DND-41 (cell line): ENCODE measurements at places on chromosomes 1 and 21.

DNA sequence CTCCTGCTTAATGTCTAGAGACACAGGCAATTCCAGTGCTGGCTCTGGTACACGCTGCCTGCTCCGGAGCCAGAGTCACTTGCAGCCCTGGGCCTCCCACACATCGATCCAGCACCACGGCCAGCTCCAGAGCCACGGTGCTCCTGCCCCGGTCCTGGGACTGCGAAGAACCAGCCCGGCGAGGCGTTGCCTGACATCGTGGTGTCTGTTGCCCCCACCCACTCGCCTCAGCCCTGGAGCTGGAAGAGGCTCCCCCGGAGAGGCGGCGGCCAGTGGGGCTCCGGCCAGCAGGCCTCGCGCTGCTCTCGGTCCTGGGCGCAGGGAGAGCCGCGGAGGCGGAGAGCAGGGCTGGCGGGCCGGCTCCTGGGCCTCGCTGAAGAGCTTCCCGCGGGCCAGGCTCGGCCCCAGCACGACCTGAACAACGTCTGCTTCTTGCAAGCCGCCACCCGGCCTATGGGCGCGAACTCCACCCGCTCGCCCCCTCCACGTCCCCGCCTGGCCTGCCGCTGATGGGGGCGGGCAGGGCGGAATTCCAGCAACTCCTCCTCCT lies 364.8 kb downstream of the CEP170 start:
- peak; percentile 20 for DNase-seq

DNA sequence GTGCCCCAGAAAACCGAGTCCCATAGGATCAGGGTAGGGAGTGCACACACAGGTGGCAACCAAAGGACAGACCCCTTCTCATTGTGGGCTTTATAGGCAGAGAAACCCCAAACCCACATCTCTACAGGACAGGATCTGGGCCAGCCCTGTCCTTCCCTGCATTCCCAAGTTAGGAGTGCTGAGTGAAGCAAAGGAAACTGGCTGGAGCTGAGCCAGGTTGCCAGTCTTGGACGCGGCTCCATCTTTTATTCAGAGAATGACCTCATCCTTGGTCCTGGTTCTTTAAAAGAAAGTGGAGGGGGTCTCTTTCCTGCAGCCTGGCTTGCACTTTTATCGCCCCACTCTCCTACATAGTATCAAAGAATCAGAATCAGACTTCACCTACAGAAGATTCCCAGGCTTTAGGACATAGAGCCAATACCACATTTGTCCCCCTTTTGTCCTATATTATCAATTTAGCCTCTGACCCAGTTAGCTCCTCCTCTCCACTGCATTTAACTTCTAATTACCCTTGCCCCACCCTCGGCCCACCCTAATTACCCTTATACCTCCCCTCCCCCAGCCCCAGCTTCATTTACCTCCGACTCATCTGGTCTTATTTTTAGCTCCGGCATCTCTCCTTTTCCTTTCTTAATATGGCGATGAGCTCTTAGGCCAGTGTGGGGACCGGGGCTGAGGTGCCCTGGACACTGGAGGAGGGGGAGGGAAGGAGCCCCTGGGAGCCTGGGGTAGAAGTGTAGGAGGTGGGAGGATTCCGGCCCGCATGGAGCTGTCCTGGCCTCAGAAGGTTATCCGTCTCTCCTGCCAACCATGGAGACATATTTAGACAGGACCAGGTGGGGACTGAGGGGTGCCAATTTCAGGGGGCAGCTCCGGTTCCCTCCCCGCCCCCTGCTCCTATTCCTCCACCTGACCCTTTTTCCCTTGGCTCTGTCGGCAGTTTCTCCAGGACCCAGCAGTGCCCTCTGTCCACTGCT lies at the start of gene CASQ1:
Gene CASQ1, plus strand, starts transcription at position 927 of the 977 bp plus-strand sequence. CDS start 177 bp downstream, outside the sequence.
- no peak for DNase-seq

DNA sequence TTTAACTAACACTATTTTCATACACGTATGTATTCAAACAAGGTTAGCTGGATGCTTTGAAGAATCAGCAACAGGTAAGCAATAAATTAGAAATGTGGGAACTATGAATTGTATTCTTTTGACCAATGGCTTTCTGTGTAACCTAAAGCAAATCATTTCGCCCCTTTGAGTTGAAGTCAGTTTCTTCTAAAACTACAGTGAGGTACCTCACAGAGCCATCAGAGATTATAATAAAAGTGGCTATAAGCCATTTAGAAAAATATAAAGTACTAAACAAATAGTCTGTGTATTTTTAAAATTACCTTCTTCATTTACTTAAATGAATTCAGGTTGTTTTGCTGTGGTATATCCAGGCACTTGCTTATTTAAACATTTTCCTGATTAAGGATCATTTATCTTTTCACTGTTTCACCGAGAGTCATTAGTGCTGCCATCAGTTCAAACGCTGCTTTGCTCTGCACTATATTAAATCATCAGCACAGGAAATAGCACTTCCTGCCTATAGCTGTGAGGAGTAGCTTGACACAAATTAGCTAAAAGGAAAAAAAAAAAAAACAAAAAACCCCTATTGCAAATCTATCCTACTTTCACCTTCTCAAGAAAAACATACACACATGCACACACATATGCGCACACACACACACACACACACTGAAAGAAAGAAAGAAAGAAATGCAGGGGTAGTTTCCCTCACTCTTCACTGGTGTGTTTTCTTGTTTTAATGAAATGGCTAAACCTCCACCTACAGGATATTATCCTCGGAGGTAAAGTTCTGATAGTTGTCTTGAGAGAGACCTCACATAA lies 39.8 kb upstream of the C1orf105 start:
- DNase-seq: peak; percentile 52

GRCh38 chr1:9315411-9316079 lies 22.9 kb downstream of the SPSB1 start:
- no peak for DNase-seq

DNA sequence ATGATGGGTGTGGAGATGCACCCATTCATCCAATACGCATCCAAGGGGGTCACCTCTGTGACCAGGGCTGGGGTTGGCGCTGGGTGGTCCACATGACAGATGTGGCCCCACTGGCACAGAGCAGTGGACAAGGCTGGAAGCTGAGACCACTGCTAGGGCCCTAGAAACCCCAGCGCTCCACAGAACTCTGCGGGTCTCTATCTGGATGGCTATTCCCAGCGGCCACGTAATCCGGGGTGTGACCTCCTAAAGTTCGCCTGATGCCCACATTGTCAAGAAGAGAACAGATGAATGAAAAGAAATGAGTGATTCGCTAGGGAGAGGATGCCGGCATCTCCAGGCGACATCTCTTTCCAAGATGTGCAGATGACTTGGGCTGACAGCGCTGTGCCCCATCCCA lies 55.2 kb downstream of the PRDM15 start:
- no peak for DNase-seq

DNA sequence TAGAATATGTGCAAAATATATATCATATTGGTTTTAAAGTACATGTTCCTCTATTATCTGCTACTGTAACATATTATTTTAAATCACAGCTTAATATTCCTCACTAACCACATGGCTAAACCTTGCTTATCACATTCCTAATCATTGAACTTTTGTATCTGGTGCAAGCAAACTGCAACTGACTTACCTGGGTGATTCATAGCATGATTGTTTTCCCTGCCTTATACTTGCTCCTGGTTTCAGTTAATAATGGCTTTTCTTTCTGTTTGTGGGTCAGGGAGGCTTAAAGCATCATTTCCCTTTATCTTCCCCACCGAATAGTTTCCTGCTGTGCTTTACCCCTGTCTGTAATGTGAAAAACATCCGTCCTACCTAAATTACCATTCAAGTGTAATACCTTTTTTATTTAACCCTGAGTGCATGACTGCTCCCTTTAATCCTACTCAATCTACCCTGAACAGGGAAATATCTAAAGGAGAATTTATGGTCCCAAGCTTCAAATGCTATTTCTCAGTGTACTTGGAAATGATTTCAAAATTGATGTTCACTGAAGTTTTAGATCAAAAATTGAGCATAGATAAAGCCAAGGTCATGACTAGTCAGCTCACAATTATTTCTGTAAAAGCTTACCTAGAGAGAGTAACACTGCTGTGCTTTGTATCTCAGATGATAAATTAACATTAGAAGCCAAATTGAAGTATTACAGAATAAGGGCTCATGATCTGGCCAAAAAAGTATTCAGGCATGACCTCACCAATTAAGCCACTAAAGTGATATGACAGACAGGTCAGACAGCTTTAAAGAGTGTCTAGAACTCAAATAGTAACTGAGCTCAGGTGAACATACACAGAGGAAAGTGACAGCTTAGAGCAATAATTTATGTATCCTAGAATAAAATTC lies 507.1 kb downstream of the BRINP3 start:
- no peak for DNase-seq

- DNase-seq: no peak
Observed at GRCh38 chr1:65256860-65257708, 52.3 kb upstream of the DNAJC6 start.

DNA sequence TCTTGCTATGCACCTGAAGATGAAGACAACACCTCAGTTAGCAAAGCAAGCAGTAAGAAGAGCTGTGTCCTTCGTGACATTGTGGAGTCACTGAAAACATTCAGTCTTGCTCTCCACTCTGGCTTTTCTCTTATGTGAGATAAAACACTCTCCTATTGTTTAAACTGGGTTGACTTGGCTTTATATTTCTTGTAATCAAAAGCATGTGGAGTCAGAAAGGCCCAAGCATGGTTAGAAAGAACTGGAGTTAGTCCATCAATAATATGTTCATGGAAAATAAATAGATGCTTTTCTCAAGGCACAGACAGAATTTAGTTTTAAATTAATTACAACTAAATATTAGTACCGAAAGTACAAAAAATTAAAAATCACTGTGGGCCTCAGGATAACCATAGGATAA lies 61.7 kb downstream of the UBE2U start:
- no peak for DNase-seq

GRCh38 chr21:31503939-31504338 lies 155.6 kb upstream of the SOD1 start:
- no peak for DNase-seq

- no peak for DNase-seq
Observed at GRCh38 chr1:160704250-160704649, 7.4 kb downstream of the CD48 start.

GRCh38 chr1:35894183-35894582 lies 11.2 kb downstream of the AGO1 start:
- no peak for DNase-seq

GRCh38 chr1:157124855-157125254 lies 13.3 kb downstream of the ETV3 start:
- DNase-seq: no peak

- no peak for DNase-seq
Observed at GRCh38 chr1:200907611-200908097, 13.0 kb downstream of the INAVA start.
